Thyroid gland (tissue), 4 donors: ENCODE measurements at places on chromosomes 13 and 19. TPM values are rescaled to one million over a fixed set of nuclear protein-coding genes. Genes with fewer than 3 reads are reported as not detected.

VSTM1 gene
- total RNA-seq, result not detected

C13orf46 gene
- total RNA-seq, result 0.67 TPM

PGLYRP2 gene
- not detected for total RNA-seq

FAM216B gene
- not detected for total RNA-seq

HSPH1 gene
- total RNA-seq, result 38.3 TPM

F2RL3 gene
- 14.8 TPM for total RNA-seq

NCAN gene
- total RNA-seq, result 0.44 TPM
